Uterus (tissue), 4 donors: ENCODE measurements at places on chromosomes 1 and 21. TPM values are rescaled to one million over a fixed set of nuclear protein-coding genes. Genes with fewer than 3 reads are reported as not detected.
A peak's percentile ranks its signal among the peaks of the same experiment; 100 is the strongest.

Gene PCSK9
- total RNA-seq, result 2.9 TPM

DNA sequence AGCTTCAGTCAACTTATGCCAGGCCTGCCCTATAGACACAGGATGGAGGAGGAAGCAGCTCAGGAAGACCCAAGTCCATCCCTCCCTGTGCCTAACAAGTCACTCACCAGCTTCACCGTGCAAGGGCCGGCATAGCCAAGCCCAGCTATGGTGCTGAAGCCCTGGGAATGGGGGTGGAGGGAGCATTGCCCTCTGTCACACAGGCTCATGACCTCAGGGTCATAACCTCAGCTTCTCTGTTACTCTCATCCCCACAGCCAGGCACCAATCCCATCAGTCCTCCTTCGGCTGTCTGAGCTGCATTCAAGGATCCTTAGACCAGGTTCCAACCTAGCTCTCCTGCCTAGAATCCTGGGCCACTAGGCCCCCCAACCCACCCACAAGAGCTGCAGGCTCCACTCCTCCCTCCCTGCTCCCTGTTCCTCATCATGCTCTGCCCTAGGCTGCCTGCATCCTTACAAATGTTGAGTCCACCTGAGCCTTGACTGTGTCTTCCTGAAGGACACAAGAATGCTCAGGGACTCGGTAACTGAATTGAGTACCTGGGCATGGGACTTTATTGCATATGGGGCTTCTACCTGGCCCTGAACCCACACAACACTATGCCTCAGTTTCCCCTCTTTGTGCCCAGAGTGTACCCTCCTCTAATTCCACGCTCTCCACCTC is 1.7 kb downstream of the CD244 start:
- H3K27me3 ChIP-seq, result no peaks in the 10 kb centered on the region
- no peak overlapping the region for H3K27ac ChIP-seq
- H3K4me3 ChIP-seq, result no peak overlapping the region
- no peak for DNase-seq
- H3K4me1 ChIP-seq, result no peaks in the 10 kb centered on the region
- no peaks in the 10 kb centered on the region for H3K36me3 ChIP-seq

DNA sequence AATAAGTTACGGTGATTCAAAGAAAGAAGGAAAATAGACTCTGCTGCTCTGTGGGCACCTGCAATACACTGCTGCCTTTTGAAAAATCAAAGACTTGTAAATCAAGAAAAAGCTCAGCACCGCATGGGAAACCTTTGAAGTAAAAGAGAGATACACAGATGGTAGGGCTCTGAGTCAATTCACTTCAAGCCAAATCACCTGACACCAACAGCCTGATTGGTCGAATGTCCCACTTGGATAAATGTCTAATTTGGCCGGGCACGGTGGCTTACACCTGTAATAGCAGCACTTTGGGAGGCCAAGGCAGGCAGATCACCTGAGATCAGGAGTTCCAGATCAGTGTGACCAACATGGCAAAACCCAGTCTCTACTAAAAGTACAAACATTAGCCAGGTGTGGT is 19.2 kb upstream of the RCAN3 start:
- H3K27ac ChIP-seq, result no peak overlapping the region
- DNase-seq, result no peak
- H3K4me1 ChIP-seq, result no peaks in the 10 kb centered on the region
- no peaks in the 10 kb centered on the region for H3K36me3 ChIP-seq

DNA sequence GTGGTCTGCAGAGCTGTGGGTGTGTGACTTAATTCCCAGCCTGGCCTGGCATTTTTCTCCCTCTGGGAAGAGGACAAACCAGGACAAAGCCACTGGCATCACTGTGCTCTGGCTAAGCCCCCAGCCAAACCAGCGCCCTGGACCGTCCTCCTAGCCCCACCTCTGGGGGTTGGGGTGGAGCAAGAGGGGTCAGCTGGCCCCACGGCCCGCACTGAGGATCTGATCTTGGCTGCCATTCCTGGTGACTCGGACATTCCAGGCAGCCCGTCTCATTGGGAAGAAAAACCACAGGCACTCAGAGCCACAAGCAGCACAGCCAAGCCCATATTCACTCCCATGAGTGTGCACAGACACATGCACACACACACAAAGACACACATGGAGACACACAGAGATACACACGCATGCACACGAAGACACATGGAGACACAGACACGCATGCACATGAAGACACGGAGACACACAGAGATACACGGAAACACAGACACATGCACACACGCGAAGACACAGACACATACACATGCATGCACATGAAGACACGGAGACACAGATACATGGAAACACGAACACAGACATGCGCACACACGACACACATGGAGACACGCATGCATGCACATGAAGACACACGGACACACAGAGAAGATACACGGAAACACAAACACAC is 2.3 kb upstream of the MXRA8 start:
- no peaks in the 10 kb centered on the region for H3K27me3 ChIP-seq
- DNase-seq, result peak; percentile 82
- no peaks in the 10 kb centered on the region for H3K4me1 ChIP-seq
- no peaks in the 10 kb centered on the region for H3K36me3 ChIP-seq
- no peak overlapping the region for H3K4me3 ChIP-seq
- peak overlapping the region; percentile 96 for H3K27ac ChIP-seq

DNA sequence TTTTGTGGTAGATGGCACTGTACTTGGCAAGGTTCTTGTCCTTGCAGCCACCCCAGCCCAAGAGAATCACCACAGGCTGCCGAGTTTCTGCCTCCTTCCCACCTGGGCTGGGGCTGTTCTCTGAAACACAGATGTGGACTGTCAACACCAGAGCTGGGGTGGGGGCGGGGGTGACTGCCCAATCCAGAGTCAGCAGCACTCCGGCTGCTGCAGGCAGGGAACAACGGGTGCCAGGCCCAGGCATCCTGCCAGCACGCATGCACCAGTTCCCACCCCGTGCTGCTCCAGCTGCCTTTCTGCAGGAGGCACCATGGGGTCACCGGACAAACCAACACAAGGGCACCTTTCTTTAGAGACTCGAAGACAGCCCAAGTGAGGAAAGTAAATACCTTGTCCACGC is 14.1 kb downstream of the TMEM53 start:
- no peak for DNase-seq
- H3K36me3 ChIP-seq, result no peaks in the 10 kb centered on the region
- no peak overlapping the region for H3K4me3 ChIP-seq
- H3K27me3 ChIP-seq, result no peaks in the 10 kb centered on the region
- H3K4me1 ChIP-seq, result no peaks in the 10 kb centered on the region

- H3K27ac ChIP-seq, result no peak overlapping the region
- H3K27me3 ChIP-seq, result no peaks in the 10 kb centered on the region
- H3K4me1 ChIP-seq, result no peaks in the 10 kb centered on the region
- no peaks in the 10 kb centered on the region for H3K36me3 ChIP-seq
- H3K4me3 ChIP-seq, result no peak overlapping the region
- no peak for DNase-seq
Observed at GRCh38 chr1:21638531-21639341, 30.4 kb downstream of the RAP1GAP start.

- no peak overlapping the region for H3K4me3 ChIP-seq
- H3K27me3 ChIP-seq, result no peaks in the 10 kb centered on the region
- no peak for DNase-seq
- no peaks in the 10 kb centered on the region for H3K4me1 ChIP-seq
- H3K27ac ChIP-seq, result no peak overlapping the region
Observed at GRCh38 chr1:213652109-213652508, 335.7 kb upstream of the PROX1 start.
